ENCODE measurements at places on chromosomes 16 and 17.
A peak's percentile ranks its signal among the peaks of the same experiment; 100 is the strongest.

DNA sequence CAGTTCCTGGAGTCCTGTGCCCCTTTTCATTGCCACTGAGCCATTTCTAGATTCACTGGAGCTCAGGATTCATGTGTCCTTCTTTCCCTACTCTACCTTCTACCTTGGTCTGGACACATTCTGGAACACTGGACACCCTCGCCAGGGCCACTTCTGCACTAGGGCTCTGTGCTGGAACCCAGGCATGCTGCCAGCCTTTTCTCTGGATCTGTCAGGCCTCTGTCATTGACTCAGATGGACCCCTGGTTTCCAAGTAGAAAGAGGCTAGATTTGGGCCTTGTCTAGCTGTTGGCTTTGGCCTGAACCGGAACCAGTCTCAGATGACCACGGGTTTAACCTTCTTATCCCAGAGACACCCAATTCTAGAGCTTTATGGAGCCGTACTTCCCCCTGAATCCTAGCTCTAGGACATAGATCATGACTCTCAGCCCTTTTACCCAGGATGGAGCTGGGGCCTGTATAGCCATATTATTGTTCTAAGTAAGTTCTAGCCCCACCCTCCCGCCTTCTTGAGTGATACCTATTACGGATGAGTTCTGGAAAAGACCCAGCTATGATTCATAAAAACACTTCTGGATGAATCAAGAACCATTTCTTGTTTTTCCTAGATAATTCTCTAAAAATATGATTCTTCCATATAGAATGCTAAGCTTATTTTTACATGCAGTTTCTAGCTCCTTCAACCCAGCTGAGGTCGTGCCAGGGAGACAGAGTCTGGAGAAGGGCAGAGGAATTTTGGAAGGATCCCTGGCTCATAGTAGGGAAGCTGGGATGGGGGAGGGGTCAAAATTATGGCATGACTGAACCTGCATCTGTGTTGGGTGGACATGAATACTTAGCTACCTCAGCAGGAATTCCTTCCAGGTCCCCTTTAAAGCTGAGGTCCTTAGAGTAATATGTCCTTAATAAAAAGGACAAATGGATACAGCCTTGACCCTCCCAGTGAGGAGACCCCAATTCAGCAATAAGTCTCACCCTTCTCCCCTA, 1.1 kb upstream of the CHRNB1 start:
- DNase-seq, result no peak

- DNase-seq, result peak; percentile 39
Measured at GRCh38 chr17:73430848-73431247, 119.0 kb upstream of the CDC42EP4 start.

- no peak for DNase-seq
Measured at GRCh38 chr17:49914096-49914490, 54.9 kb upstream of the DLX4 start.

- DNase-seq, result no peak
Measured at GRCh38 chr17:2087597-2088211, 32.8 kb downstream of the HIC1 start.

GRCh38 chr16:24562811-24563210, 23.4 kb downstream of the RBBP6 start:
- no peak for DNase-seq

- no peak for DNase-seq
Measured at GRCh38 chr17:62101090-62101489, 36.0 kb upstream of the MED13 start.

GRCh38 chr17:77508047-77508715, 367.4 kb downstream of the SEC14L1 start:
- DNase-seq, result no peak

DNA sequence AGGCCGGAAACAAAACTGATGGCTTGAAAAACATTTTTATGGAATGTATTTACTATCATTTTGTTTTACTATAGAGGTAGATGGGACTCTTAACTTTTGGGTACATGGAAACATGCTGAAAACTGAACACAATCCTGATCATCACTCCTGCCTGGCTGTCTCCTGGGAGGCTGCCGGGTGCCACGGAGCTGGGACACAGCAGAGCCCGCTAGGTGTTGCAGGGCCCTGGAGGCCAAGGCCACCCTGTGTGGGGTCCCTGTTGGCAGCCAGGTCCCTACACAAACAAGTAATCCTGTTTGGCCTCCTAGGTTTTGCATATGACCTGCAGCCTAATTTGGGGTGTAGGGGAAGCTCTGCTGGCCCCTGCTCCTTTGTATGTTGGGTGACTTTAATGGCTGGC, 17.5 kb downstream of the PLD6 start:
- no peak for DNase-seq

DNA sequence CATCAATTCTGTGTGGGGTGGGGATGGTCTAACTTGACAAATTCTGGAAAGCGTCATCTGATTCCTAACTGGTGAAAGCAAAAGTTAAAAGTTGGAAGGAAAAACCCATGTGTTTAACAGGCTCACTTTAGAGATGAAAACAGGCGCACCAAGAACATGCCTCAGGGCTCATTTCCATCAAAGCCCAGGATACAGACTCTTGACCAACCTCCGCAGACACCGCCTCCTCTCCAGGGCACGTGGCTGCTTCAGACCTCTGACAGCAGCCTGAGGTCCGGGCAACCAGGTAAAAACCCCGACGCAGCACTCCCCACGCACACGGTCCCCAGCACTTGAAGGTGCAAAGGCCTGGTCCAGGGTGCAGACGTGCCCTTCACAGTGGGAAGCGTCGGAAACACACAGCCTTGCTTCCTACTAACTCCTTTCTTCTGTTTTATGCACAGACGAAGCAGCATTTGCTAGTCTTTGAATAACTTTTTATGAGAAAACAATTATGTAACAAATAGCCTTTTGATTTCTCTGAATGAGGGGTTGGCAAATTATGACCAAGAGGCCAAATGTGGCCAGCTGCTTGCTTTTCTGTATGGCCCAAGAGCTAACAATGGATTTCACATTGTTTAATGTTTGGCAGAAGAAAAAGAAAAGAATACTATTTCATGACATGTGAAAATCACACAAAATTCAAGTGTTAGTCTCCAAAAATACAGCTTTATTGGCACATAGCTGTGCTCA, 44.2 kb upstream of the TRAP1 start:
- DNase-seq, result no peak

GRCh38 chr17:33990943-33991706, 264.0 kb upstream of the CCL2 start:
- peak; percentile 37 for DNase-seq

DNA sequence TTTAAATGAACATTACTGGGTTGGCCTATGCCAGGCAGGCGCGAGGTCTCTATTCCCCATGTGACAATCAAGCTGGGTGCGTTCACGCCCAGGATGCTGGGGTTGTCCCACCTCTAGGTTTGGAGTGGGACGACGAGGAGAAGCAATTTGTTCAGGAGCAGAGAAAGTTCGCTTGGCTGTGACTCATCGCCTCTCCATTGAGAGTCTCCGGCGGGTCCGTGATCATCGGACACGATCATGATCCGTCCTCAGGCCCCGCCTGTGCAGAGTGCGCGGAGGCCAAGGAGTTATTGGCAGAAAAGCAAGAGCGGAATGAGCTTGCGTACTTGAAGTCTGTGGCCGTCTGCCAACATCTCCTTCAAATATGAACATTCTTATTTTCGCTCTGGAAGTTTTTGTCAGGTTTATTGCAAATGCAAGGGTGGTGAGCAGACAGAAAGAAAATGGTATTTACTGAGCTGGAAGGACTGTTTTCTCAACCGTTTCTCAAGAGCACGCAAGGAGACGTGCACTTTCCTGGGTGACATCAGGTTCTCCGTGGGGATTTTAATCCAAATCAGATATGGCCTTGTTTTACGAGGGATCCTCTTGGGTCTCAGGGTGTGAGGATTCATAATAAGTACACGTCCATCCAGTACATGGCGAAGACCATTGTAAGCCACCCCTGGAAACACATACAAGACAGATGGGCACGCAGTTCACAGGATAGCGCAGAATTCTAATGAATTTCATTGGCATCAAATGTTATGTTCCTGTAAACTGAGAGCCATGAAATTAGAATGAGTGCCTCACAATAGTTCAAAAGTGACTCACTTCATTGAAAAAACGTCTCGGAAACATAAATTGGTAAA, 70.1 kb upstream of the CREBBP start:
- no peak for DNase-seq

- DNase-seq, result no peak
Measured at GRCh38 chr17:27531469-27531961, 75.3 kb downstream of the KSR1 start.

Data from erythroblast (primary cell).